Heart left ventricle (tissue), 16 donors: ENCODE measurements at places on chromosomes 6 and 20. TPM values are rescaled to one million over a fixed set of nuclear protein-coding genes. Genes with fewer than 3 reads are reported as not detected.

DNA sequence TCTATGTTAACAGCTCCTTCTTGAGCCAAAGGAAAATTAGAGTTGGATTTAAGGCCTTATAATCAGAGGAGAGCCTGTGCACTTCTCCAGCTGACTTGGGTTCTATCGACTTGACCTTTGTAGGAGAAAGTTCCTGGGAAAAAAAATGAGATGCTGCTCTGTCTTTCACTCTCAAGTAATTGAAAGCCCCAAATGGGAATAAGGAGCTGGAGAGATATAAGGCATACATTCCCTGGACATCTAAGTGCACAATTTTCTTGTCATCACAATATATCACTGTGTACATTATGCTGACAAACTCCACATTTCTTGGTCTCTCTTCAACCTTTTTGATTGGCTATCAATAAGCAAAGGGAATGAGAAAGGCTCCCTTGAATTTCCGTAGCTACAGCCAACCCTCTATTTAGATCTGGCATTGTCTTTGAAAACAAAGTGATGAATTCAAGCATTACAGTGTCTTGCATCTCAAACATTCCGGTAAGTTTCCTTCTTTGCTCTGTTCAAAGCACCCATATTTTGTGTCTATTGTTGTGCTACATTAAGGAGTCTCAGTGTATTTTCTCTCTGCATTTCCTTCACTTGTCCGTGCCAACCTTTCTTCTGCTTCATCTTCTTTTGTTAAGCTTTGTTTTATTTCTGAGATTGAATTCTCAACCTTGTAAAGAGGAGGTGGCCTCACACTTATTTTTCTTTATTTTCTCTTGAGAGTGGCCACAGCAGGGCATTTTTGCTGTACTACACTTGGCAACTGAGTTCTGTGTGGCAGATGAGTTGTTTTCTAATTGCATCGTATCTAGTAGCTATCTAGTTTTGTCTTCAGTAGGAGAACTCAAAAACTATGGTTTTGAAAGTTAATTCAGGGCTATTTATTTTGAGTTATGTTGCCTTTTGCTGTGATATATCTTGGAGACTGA, 450.3 kb upstream of the MAN1A1 start:
- no peak for DNase-seq

HRH3 gene
- total RNA-seq, result not detected

DNA sequence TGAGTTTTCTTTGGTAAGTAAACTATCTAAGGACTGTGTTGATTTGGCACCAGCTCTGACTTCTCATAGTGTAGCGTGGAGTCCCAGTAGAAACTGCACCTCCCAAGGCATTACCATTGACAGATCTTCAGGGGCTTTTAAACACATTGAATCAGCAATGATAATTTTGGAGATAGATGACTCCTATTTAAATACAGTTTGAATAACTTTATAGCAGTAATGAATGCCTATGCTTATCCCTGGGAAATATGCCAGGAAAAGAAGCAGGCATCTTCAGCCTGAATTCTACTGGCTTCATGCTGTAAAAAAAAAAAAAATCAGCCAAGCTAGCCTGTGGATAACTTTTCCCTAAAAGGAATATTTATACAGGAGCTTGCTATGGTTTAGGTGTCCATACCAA, 895.9 kb downstream of the EYS start:
- no peak for DNase-seq

- no peak for DNase-seq
These were observed 1.6 kb downstream of the ITPR3 start for GRCh38 chr6:33622456-33623431.

TNFRSF6B gene
- total RNA-seq, result 0.42 TPM

- DNase-seq, result no peak
These were observed 997.6 kb upstream of the CITED2 start for GRCh38 chr6:140372064-140372463.

GRCh38 chr6:44022671-44023352, 104.4 kb downstream of the MRPL14 start:
- DNase-seq, result no peak

- peak; percentile 26 for DNase-seq
These were observed 650 bp upstream of the TTK start for GRCh38 chr6:80003826-80004172.

GRCh38 chr6:36362551-36363370, 24.7 kb downstream of the ETV7 start:
- DNase-seq, result no peak

SCRT2 gene
- not detected for total RNA-seq

HCK gene
- 4.5 TPM for total RNA-seq

DNA sequence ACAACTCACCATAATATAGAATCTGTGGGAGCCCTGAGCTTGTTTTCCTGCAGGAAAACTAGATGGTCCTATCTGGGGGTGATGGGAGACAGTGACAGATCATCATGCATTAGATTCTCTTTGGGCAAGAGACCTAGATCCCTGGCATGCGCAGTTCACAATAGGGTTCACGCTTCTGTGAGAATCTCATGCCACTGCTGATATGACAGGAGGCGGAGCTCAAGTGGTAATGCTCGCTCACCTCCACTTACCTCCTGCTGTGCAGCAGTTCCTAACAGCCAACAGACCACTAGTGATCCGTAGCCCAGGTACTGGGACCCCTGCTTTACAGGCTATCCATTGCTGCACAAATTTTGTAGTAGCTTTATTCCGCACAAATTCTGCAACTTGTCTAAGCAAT, 84.5 kb downstream of the HIVEP2 start:
- no peak for DNase-seq

DNA sequence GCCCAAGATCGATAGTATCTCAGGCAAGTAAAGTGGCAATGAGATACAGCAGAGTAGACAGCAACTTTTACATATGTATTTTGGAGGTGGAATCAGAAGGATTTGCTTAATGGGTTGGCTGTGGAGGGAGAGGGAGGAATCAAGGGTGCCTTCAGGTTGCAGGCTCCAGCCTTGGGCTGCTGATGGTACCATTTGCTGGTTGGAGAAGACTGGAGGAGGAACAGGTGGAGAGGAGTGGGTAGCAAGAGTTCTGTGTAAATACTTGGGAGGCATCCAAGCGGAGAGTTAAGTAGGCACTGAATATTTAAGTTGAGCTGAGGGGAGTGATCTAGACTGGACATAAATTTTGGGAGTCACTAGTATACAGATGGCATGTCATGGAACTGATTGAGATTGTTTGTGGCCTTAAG, 5.2 kb downstream of the BICRAL start:
- DNase-seq, result no peak

MAP3K5 gene
- 28.1 TPM for total RNA-seq

DNA sequence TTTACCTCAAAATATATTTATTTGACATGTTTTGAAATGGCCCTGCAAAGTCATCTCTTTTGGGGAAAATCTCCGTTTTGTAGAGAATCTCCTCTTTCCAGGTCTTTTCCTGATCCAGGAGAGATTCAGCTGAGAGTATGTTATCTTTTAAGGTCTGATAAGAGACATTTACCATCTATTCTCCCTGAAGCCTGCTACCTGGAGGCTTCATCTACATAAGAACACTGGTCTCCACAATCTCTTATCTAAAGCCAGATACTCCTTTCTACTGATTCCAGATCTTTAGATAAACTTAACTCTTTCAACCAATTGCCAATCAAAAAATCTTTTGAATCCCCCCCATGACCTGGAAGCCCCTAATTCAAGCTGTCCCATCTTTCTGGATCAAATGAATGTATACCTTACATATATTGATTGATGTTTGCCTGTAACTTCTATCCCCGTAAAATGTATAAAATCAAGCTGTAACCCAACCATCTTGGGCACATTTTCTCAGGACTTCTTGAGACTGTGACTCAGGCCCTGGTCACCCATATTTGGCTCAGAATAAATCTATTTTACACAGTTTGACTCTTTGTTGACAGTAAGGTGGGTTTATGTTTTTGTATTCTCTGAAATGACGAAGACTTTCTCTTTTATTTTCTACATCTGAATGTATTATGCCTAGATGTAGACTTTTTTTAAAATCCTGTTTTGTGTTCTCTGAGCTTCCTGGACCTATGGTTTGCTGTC, 95.5 kb downstream of the ECT2L start:
- DNase-seq, result no peak

HTR1E gene
- not detected for total RNA-seq

DNA sequence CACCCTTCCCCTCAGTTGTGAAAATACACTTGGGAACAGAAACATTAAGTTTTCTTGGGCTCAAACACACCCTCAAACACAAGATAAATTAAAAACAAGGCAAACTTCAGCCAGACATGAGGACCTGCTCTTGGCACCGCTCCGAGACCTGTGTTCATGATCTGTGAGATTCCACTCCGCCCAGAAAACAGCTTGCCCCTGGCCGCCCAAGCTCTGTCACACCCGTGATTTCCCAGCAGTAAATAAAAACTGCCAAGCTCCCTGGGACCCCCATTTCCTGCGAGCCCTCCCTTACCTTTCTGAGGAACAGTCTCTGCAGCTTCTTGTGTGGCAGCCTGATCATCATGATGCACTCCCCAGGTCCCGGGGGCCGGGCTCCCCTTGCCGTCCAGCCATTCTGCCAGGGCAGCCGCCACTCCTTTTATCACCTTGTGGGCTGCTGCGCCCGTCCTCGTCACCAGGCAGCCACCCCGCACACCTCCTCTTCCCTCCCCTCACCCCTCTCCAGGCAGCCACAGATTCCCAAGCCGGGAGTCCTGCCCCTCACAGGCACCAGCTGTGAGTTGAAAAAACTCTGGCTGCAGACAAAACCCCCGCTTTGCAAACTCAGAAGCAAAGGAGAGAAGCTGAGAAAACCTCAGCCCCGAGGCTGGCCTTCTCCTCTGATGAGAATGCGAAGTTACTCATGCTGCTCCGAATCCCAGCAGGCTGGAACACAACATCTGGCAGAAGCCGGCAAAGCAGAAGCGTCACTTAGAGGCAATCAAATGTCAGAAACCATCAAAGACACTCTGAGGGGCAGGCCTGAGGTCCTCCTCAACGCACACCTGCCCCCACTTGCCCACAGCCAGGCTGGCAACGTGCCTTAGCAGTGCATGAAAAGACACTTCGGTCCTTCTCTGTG, 130.4 kb upstream of the RPS6KA2 start:
- no peak for DNase-seq

COL21A1 gene
- total RNA-seq, result 110 TPM

- no peak for DNase-seq
These were observed 271.2 kb upstream of the TAB2 start for GRCh38 chr6:149046164-149046821.

GRCh38 chr6:99434702-99435530, 9.8 kb upstream of the PNISR start:
- DNase-seq, result no peak

SNX3 gene
- total RNA-seq, result 245 TPM

- no peak for DNase-seq
These were observed 108.9 kb downstream of the SAMD5 start for GRCh38 chr6:147617366-147617765.
